ENCODE measurements at places on chromosomes 1 and 21.

GRCh38 chr1:39625462-39626273, 13.8 kb downstream of the HEYL start:
- no peak for DNase-seq

DNA sequence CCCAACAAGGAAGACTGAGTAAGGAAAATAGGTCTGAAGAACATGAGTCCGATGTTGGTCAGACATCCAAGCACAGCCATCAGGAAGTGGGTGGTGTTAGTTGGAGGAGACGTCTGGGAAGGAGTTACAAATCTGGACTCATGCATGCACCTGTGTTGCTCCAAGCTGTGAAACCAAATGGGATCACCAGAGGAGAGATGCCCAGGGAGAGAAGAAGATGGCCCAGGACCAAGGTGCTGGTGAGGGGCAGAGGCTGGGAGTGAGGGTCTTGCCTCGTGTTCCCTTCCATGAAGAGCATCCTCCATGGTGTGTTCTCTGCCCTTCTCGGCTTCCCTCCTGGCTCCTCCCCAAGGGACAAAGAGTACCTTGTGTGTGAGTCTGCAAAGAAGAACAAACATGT, 405.6 kb downstream of the NPHP4 start:
- no peak for DNase-seq

DNA sequence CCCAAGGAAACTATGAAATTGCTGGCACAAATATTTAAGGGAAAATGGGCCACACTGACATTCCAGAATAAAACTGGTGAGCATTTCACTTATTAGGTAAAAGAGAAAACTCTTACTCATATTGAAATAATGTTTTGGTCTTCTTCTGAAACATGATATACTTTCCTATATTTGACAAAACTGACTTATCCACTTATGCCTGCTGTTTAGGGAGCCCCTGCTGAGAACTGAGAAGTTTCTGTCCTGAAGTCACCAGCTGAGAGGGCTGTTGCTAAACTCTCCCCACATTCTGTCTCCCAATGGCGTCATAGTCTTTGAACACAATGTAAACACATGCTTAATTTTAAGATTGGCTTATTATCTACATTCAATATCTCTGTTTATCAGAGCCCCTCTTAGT, 46.8 kb upstream of the ZC3H11B start:
- no peak for DNase-seq

DNA sequence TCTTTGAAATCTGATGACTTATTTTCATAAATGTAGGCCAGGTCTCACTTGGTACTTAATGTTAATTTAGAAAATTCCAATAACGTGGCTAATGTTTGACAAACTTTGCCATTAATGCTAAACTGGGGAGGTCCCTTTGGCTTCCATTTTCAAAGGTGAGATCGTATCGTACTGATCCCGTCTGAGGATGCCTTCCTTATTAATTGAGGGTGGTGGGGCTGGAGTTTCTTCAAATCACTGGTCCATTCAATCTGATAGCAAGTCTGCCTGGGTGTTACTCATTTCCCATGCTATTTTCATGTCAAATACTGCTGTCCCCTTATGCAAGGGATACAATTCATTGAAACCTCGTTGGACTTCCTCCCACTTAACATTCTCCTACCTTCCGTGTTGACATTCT, 327.1 kb downstream of the DISC1 start:
- no peak for DNase-seq

- DNase-seq = no peak
Observed at GRCh38 chr21:42839271-42840231, 39.8 kb downstream of the WDR4 start.

DNA sequence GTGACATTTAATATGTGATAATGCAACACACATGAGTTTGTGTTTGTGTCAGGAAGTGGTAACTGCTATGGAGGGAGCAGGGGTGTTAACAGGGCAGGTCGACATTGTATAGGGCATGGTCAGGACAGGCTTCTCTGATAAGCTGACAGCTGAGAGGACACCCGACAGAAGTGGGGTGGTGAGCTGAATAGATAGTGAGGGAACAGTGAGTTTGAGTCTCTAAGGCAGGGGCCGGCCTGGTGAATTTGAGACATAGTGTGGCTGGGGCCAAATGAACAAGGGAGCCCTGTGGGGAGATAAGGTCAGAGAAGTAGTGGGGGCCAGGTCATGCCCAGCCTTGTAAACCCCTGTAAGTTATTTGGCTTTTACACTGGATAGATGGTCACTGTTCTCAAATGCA, 217.4 kb upstream of the KIAA0040 start:
- DNase-seq = no peak

DNA sequence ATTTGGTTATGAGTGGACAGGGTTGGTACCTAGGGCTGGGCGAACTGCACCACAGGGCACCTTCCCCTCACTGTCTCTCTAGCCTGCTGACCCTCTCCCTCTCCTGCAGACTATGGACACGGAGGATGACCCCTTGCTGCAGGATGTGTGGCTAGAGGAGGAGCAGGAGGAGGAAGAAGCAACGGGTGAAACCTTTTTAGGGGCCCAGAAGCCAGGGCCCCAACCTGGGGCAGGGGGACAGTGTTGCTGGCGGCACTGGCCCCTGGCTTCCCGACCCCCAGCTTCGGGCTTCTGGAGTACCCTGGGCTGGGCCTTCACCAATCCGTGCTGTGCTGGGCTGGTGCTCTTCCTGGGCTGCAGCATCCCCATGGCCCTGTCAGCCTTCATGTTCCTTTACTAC, 21.9 kb downstream of the DISP3 start:
- no peak for DNase-seq

- DNase-seq = no peak
Observed at GRCh38 chr1:212231372-212231771, 53.8 kb upstream of the PPP2R5A start.

- no peak for DNase-seq
Observed at GRCh38 chr1:153349363-153350320, 1.0 kb upstream of the PGLYRP4 start.

GRCh38 chr1:223304931-223305330, 59.0 kb downstream of the SUSD4 start:
- no peak for DNase-seq

- no peak for DNase-seq
Observed at GRCh38 chr1:163442895-163443294, 121.1 kb downstream of the NUF2 start.

All from stimulated activated CD8-positive, alpha-beta memory T cell treated with anti-CD3 and anti-CD28 coated beads, Interleukin-15, amount 100 ng/mL, for 24 hours (primary cell).